ENCODE measurements at places on chromosomes 2 and 18. TPM values are rescaled to one million over a fixed set of nuclear protein-coding genes. Genes with fewer than 3 reads are reported as not detected.

GRCh38 chr2:182444806-182445205 is 18.0 kb upstream of the PDE1A start:
- H3K27ac ChIP-seq = no peak overlapping the region
- H3K27me3 ChIP-seq = no peaks in the 10 kb centered on the region
- no peaks in the 10 kb centered on the region for H3K36me3 ChIP-seq
- H3K4me3 ChIP-seq = no peak overlapping the region
- no peak for DNase-seq

DNA sequence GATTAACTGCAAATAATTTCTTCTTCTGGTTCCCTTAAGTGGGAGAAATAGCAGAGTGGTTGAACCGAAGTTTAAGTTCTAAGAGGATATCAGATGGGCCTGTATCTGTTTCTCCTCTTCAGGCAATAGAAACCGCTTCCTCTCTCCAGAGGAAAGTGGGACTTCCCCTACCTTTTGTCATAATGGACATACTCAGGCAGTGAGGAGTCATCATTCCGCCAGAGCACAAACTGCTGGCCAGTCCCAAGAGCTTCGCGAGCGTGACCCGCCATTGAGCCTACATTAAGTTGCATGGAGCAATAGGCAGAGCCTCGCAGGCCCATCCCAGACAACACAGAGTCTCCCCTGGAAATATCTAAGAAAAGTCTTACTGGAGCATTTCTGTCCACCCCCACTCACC is 158.9 kb downstream of the LDLRAD4 start:
- no peaks in the 10 kb centered on the region for H3K27me3 ChIP-seq
- no peak for DNase-seq
- no peak overlapping the region for H3K4me3 ChIP-seq
- no peaks in the 10 kb centered on the region for H3K36me3 ChIP-seq
- no peak overlapping the region for H3K27ac ChIP-seq

GRCh38 chr18:417495-417894 is 83.0 kb downstream of the COLEC12 start:
- H3K27me3 ChIP-seq = no peaks in the 10 kb centered on the region
- no peak for DNase-seq
- no peak overlapping the region for H3K4me3 ChIP-seq
- H3K27ac ChIP-seq = no peak overlapping the region

DNA sequence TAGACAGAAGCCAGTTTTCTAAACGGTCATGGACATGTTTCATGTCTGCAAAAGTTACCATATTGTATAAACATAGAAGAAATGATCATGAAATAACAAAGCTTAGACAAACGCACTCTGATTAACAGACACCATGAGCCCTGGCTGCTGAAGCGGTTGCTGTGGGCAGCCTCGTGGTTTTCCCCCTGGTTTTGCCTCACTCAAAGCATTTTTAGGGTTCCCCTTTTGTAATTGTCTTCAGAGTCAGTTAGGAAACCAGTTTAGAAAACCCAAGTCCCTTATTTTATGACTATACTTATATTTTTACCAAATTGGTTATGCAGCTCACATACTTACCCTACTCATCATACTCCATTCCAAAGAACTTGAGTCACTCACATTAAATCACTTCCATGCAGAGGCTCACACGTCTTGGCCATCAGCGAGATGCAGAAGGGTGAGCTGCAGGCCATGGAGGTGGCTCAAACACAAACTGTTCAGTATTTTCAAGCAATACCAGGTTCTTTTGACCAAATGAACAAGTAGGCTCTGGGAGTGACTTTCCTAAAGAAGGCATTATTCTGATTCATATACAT is 105.6 kb upstream of the SALL3 start:
- no peak for DNase-seq
- H3K36me3 ChIP-seq = no peaks in the 10 kb centered on the region
- H3K4me1 ChIP-seq = no peaks in the 10 kb centered on the region
- no peaks in the 10 kb centered on the region for H3K27me3 ChIP-seq
- no peak overlapping the region for H3K27ac ChIP-seq

GRCh38 chr18:3852321-3852720 is 402.3 kb downstream of the TGIF1 start:
- no peaks in the 10 kb centered on the region for H3K4me1 ChIP-seq
- no peak overlapping the region for H3K4me3 ChIP-seq
- no peaks in the 10 kb centered on the region for H3K27me3 ChIP-seq
- no peaks in the 10 kb centered on the region for H3K36me3 ChIP-seq
- H3K27ac ChIP-seq = no peak overlapping the region

DNA sequence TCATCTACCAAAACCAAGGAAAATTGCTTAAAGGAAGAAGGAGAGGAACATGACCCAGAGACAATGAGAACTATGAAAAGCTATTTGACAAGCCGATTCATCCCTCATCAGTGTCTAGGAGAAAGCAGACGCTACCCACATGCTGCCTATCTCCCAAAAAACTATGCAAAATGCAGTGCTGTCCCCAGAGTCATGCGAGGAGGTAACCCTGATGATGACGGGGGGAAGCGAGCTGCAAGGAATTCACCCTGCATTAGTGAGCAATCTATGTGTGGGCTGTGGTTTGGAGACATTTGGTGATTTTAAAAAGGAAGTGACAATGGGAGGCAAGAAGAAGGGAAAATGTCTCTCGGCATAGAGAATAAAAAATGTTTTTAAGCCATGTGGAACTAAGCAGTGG is 472.7 kb downstream of the CMPK2 start:
- H3K4me1 ChIP-seq = no peaks in the 10 kb centered on the region
- no peaks in the 10 kb centered on the region for H3K36me3 ChIP-seq
- DNase-seq = no peak
- no peak overlapping the region for H3K4me3 ChIP-seq
- H3K27me3 ChIP-seq = no peaks in the 10 kb centered on the region

GRCh38 chr2:108607706-108608301 is 73.5 kb downstream of the LIMS1 start:
- no peak for DNase-seq
- H3K4me1 ChIP-seq = peaks cover 7% of the 10 kb centered on the region
- no peak overlapping the region for H3K4me3 ChIP-seq
- H3K27me3 ChIP-seq = no peaks in the 10 kb centered on the region

DNA sequence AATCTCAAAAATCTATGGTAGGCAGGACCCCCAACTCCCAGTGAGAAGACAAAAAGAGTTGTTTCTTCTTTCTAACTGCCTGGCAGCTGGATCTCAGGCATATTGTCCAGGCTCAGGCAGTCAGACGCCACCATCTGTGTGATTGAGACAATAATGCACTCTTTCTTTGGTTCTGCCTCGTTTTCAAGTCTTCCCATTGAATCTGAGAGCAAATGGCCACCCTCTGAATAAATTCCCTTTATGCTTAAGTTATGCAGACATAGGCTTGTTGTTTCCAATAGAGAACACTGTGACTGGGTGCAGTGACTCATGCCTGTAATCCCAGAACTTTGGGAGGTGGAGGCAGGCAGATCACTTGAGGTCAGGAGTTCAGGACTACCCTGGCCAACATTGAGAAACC is 15.3 kb upstream of the CD207 start:
- no peaks in the 10 kb centered on the region for H3K27me3 ChIP-seq
- H3K36me3 ChIP-seq = no peaks in the 10 kb centered on the region
- H3K4me3 ChIP-seq = no peak overlapping the region
- no peak for DNase-seq
- no peak overlapping the region for H3K27ac ChIP-seq

DNA sequence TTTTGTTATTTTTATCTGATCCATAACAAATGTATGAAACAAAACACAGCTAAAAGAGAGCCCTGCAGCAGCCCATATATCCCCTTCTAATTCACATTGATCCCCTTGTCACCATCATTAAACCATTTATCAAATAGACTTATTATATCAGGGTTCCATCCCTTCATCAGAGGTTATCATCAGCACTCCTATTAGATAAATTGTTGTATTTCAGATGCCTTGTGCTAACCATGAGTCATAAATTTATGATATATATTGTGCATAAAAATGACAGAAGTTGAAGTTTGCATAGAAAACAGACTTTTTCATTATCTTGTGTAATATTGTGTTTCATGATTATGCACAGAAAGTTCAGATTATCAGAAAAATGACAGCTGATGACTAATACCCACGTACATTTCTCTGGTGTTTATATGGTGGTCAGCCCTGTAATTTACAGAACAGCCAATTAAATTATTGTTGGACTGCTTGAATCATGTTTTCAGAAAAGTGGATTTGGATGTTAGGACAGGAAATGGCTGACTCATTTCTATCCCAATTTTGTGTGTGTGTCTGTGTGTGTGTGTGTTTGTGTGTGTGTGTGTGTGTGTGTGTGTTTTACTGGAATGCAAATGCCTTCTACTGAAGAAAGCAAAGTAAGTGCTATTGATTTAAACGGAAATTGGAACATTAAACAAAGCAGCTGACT is 80.9 kb downstream of the PPP1R1C start:
- no peaks in the 10 kb centered on the region for H3K36me3 ChIP-seq
- no peaks in the 10 kb centered on the region for H3K27me3 ChIP-seq
- no peak for DNase-seq
- H3K4me1 ChIP-seq = no peaks in the 10 kb centered on the region
- H3K4me3 ChIP-seq = no peak overlapping the region

DNA sequence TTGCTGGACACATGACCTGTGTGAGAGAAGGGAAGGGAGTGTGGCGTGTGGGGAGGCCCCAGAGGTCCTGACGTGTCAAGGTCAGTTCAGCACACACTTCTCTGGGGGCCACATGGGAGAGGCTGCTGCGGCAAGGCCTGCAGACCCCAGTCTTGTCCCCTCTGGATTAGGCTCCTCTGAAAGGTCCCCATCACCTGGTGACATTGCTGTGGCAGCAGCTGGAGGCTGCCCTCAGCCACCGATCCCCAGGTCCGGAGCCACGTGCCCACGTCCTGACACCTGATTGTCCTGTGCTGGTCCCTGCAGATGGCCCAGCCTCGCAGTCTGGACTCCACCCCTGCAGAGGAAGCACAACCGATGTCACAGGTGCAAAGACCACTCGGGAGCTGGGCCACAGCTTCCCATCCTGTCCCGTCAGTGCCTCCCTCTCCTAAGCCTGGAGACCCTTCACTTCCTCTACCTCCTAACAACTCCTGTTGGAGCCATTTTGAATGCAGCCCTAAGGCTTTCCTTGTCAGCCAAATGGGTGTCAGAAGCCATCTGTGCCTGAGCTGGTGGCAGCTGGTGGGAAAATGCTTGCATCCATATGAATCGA is 12.7 kb downstream of the TMEM177 start:
- H3K36me3 ChIP-seq = no peaks in the 10 kb centered on the region
- no peaks in the 10 kb centered on the region for H3K27me3 ChIP-seq
- H3K4me3 ChIP-seq = no peak overlapping the region
- H3K27ac ChIP-seq = no peak overlapping the region
- H3K4me1 ChIP-seq = peaks cover 14% of the 10 kb centered on the region

DNA sequence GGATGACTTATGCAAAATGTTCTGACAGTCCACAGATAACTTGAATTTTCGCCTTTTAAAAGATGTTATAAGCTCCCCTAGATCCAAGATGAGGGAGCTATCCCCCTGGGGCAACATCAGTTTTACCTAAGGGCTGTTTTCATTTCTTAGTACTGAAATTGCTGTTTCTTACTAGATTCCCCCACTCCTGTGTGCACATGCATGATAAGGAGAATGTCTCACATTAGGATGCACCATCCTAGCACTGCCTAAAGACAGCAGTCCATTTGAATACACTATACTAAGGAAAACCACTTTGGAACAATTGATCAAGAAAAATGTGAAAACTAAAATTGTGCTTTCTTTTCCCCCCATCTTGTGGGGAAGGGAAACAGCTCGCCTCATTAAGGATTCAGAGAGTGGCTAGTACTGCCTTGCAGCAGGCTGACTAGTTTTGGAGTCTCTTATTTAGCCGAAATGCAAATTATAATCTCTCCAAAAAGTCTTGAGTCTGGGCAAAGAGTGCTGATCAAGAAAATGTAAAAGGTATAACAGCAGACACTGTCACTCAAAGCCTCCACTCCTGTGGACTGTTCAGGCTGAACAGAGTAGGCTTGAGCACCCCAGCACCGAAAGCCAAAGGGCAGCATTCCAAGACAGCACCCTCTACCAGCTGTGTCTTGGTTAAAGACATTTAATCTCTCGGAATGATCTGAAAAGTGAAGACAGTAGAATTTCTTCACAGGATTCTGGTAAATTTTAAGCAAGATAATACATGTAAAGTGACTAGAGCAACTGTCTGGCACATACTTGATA is 65.0 kb downstream of the ZNF385B start:
- H3K36me3 ChIP-seq = no peaks in the 10 kb centered on the region
- no peaks in the 10 kb centered on the region for H3K4me1 ChIP-seq
- no peak overlapping the region for H3K4me3 ChIP-seq
- H3K27me3 ChIP-seq = no peaks in the 10 kb centered on the region
- DNase-seq = no peak

The FBXO48 gene
- 1.4 TPM for total RNA-seq

The CTNNA2 gene
- total RNA-seq = not detected

The LCT gene
- not detected for total RNA-seq

The ZSWIM2 gene
- not detected for total RNA-seq

The CNGA3 gene
- not detected for total RNA-seq

The IL36G gene
- not detected for total RNA-seq
